ENCODE measurements at places on chromosomes 3 and 15.

- DNase-seq, result no peak
Observed at GRCh38 chr3:58723173-58723572, 56.6 kb upstream of the FAM3D start.

- DNase-seq, result peak; percentile 83
Observed at GRCh38 chr15:42704492-42704926, 32.4 kb downstream of the CDAN1 start.

DNA sequence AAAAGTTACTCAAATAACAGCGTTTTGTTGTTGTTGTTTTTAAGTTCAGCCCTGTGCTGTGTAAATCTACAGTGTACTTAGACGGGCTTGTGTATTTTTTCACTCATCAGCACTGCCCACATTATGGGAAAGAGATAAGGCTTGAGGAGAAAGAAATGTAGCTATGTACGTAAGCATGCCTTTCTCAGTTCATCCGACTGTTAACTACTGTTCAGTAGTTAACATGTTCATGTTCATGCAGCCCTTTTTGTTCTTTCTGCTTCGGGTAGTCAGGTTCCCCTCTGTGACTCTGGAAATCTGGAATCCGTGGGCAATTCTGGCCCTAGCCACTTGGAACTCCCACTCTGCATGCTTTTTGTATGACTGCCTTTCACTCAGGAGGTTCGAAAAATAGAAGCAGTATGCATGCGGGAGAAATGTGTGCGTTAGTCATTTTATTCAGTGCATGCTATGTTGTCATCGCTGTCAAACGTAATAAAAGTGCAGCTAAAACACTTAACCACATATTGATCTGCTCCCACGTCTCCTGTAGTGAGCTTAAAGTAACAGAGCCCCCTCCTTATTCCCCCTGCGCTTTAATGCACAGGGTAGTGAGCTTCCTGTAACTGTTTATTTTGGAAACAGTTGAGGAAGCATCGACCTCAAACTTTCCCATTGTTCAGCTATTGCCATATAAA is 283.1 kb upstream of the NR2F2 start:
- no peak for DNase-seq

DNA sequence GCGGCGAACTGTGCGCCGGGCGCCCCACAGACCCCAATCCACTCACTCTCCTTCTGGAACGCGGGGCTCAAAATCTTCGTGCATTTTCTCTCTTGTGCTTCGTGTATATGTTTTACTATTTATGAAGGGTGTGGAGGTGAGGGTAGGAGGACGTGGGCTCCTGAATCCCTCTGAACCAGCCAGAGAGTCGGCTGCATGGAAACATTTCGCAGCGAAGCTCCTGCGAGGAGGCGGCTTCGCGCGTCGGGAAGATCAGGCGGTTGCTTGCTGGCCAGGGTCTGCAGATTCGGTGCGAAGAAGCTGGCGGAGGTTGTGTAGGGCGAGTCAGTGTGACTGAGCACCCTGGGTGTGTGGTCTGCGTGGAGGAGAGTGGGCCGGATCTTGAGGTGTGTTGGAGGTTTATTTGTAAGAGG is 1.1 kb downstream of the CNTN4 start:
- peak; percentile 2 for DNase-seq

DNA sequence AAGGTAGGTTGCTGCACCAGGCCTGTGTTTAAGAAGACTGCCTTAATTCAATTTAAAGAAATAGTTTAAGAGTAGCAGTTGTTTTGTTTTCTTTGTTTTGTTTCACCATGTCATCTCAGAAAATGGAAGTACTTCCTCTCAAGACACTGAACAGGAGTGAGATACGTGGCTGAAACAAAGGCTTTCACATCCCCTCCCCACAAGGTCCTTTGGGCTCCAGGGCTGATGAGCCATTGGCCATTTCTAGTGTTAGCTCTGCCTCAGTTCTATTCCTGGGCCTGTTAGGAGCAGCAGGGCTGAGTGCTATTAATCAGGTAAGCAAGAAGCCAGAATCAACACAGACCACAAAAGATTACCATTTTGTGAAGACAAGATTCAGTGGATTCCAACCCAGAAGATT is 132.8 kb downstream of the KCNAB1 start:
- DNase-seq, result no peak

GRCh38 chr3:76938962-76939361 is 100.9 kb upstream of the ROBO2 start:
- DNase-seq, result no peak

DNA sequence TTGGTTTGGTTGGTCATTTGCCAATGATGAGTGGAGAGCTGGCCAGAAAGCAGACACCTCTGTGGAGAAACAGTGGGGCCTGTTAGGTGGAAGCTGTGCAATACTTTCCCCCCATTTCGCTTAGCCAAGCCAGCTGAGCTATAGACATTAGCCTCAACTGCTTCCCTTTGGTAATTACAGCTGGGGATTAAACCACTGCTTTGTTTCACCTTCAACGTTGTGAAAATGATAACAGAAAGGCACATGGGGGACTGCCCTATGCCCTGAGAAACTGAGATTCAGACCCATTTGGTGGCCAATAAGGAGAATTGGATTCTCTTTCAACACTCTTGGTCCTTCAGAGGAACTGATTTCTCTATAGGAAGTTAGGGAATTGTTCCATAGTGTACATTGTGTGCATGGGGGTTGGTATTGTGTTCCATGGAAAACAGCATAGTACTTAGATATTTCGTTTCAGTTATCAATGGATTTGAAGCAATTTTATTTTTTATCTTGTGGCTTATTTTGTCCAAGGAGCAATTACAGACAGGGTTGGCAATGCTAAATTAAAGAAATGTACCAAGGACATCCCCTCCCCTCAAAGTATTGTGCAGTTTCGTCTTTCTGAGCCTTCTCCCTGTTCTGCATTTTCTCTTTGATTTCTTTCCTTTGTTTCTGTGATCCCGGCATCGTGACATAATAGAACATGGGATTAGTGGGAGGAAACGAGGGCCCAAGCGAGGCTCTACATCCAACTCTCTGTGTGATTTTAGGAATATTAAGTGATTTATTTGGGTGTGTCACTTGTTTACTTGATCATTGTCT is 194.3 kb downstream of the FNDC3B start:
- DNase-seq, result no peak

DNA sequence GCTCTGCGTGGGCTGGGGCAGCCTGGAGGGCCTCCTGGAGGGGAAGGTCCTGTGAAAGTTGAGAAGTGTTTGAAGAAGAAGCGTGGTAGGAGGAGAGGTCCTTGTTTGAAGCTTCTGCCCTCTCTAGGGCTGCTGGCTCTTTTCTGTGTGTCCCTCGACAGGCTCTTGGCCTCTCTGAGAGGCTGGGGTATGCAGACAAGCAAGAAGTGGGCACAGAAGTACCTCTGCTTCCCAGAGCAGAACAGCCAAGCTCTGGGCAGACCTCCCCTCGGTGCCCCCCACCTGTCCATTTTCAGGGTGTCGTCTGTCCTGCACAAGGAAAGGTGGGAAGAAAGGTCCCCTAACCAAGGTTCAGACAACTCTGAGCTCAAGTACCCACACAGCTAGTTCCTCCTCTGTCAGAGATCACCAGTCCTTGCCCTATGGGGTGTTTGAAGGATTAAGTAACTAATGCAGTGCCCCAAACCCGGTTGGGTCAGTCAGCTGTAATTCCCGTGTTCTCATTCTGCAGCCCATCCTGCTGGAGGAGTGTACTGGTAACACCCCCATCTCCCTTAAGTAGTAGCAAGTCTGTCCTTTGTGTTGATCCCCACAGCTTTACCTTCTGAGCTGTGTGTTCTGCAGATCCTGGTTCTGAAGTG is 6.3 kb downstream of the CSK start:
- no peak for DNase-seq

GRCh38 chr3:45124352-45124751 is 21.8 kb downstream of the CDCP1 start:
- DNase-seq, result no peak

- no peak for DNase-seq
Observed at GRCh38 chr3:142263112-142263511, 37.7 kb upstream of the GK5 start.

DNA sequence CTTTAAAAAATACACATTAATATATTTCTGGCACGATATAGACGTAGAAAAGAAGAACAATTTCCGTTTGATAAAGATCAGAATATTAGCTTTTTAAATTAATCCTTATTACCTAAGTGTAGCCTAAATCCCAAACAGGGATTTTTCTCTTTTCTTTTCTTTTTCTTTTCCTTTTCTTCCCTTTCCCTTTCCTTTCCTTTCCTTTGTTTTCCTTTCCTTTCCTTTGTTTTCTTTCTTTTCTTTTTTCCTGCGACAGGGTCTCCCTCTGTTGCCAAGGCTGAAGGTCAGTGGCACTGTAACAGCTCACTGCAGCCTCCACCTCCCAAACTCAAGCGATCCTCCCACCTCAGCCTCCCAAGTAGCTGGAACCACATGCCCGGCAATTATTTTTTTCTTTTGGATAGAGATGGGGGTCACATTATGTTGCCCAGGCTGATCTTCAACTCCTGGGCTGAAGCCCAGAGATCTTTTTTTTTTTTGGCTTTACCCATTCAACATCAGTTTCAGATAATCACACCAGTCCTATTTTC is 1.8 kb upstream of the USF3 start:
- DNase-seq, result no peak

DNA sequence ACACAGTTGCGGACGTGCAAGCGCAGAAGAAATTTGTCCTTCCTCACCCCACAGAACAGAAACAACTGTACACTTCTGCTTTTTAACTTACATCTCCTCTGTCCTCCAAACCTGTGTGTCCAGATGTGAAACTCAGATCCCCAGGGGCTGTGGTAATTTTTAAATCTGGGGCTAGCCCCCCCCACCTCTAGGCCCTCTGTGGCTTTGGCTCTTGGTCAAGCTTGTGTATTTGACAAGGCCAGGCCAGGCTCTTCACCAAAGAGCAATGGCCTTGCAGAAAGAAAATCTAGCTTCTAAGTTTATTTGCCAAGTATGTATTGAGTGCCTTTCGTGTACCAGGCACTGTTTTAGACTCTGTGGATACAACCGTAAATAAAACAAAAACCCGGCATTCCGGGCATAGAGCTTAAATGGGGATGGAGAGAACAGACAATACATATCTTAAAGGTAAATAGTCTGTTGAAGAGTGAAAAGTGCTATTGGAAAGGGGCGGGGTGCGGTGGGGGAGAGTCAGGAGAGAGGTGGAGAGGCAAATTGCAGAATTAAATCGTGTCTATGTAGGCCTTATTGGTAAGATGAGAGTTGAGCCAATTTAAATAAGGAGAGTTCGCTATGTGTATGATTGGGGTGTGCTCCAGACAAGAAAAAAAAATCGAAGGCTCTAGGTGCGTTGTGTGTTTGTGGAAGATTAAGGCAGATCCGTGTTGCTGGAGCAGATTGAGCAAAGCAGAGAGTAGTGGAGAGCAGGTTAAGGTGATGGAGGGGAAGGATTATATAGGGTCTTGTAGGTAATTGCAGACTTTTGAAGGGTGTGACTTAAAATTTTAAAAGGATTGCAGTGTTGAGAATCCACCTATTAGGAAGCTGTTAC is 781 bp upstream of the DPH6 start:
- DNase-seq, result peak; percentile 20

DNA sequence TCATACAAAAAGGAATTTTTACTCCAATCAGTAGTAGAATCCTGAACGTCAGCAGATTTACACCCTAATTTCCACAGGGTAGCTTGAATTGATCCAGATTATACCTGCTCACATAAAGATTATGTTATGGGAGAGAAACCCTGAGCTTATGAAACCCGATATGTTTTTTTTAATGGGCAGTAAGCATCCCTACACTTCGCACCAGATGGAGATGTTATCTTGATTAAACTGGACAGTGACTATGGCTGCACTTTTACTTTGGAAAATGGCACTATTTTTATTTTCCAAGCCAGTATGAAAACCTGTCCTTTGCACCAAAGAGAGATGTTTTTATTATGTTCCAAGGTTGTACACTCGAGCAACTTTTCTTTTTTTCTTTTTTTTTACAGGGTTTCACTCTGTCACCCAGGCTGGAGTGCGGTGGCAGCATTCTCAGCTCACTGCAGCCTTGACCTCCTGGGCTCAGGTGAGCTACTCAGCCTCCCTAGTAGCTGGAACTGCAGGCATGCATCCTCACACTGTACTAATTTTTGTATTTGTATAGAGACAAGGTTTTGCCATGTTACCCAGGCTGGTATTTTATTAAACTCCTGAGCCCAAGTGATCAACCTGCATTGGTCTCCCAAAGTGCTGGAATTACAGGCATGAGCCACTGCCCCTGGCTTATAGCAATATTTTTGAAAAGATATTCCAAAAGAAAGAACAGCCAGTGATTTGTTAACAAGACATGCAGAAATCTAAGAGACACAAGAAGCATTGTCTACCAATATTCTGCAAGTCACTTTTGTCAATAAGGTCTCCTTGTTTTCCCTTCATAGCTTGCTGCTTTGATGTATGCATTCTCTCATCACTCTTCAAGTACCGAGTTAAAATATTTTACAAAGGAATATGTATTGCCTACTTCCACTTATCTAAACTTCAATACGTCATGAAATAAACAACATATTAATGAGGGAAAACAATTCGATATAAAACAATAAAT is 1412.6 kb downstream of the ZPLD1 start:
- DNase-seq, result no peak

- no peak for DNase-seq
Observed at GRCh38 chr15:84938726-84939125, 42.9 kb upstream of the PDE8A start.

- DNase-seq, result no peak
Observed at GRCh38 chr15:101813803-101814534, 2.0 kb downstream of the OR4F15 start.

GRCh38 chr3:187737006-187737367 is 8.3 kb downstream of the BCL6 start:
- no peak for DNase-seq

- DNase-seq, result peak; percentile 15
Observed at GRCh38 chr15:70892912-70893560, 410 bp downstream of the LRRC49 start.

DNA sequence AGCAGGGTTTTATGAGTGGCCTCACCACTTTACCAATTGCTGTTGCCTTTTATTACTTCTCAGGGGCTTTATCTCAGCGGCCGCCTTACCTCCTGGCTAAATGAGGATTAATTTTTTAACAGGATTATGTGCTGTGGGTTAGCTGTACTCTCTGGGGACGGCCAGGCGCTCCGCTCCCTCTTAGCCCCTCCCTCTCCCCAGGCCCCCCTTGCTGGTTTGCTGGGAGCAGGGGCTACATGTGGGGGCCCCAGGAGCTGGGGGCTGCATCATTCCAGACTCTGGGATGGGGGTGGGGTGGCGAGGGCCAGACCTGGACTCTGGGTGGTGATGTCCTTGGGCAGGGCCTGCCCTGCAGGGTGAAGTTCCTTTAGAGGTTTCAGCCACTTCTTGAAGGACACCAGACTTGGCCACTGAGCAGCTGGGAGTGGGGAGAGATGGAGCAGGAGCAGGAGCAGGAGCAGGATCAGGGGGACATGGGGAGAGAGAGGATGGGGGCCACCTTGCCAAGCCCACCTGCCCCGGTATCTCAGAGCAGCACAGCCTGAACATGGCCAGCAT is 196.1 kb downstream of the GOLGA6L6 start:
- no peak for DNase-seq

- no peak for DNase-seq
Observed at GRCh38 chr3:192935441-192935840, 17.8 kb upstream of the MB21D2 start.

GRCh38 chr3:185926445-185926844 is 11.4 kb downstream of the TRA2B start:
- DNase-seq, result no peak

Measured in body of pancreas (tissue), 4 donors.